ENCODE measurements at places on chromosomes 1 and 21.

GRCh38 chr1:63537940-63538339 lies 14.6 kb downstream of the EFCAB7 start:
- DNase-seq, result no peak

GRCh38 chr1:36352910-36353878 lies 29.7 kb upstream of the EVA1B start:
- no peak for DNase-seq

DNA sequence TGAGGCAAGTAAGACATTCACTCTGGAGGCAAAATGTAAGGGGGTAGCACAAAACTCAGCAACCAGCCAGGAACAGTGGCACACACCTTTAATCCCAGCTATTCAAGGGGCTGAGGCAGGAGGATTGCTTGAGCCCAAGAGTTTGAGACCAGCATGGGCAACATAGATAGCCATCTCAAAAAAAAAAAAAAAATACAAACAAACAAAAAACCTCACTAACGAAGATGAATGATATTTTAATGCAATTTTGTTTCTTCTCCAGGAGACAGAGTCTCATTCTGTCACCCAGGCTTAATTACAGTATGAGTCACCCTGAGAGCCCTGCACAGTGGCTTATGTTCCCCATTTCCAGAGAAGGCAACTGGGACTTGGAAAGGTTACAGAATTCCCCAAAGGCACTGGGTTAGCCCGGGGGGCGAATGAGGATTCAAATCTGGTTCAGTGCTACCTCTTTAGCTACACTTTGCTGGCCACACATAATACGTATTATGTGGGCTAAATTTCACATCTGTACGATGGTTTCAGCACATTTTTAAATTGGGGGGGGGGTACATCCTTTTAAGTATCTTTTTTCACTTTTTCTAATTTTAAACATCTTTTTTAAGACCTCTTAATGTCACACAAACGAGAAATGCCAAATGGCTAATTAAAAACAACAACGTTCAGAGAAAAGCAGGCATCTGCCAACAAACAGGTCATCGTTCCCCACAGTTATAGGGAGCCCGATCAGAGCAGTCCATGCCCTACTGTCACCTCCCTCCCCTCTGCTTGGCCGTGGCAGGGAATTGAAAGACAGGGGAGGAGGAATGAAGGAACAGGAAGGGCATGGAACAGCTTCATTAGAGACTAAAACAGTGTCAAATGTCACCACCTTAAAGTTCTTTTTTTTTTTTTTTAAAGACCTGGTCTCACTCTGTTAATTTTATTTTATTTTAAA lies 3.5 kb downstream of the CELA2A start:
- no peak for DNase-seq

- DNase-seq, result no peak
These were observed 20.4 kb downstream of the DEGS1 start for GRCh38 chr1:224203243-224204016.

DNA sequence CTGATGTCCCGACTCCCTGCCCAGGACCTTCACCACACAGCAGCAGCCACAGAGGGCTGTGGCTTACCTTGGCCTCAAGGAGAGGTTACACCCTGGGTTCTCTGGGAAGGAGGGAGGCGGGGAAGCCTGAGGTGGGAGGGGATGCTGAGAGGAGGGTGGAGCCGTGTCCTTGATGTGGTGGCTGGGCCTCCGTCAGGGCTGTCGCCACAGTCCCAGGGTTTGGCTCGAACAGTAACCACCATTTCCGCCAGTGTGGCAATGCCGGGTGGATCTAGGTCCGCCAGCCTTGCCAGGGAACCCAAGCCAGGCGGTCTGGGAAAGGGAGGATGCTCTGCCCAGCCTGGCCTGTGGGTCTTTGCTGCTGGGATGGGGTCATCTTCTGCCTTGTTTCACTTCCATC lies 18.4 kb upstream of the CDCA8 start:
- DNase-seq, result peak; percentile 33

- no peak for DNase-seq
These were observed 14.5 kb upstream of the CBR3 start for GRCh38 chr21:36120304-36120888.

GRCh38 chr1:25562101-25562927 lies 18.9 kb downstream of the LDLRAP1 start:
- peak; percentile 62 for DNase-seq

- DNase-seq, result no peak
These were observed 26.5 kb downstream of the L1TD1 start for GRCh38 chr1:62221171-62221570.

- DNase-seq, result no peak
These were observed 30.7 kb downstream of the VASH2 start for GRCh38 chr1:212981025-212981495.

DNA sequence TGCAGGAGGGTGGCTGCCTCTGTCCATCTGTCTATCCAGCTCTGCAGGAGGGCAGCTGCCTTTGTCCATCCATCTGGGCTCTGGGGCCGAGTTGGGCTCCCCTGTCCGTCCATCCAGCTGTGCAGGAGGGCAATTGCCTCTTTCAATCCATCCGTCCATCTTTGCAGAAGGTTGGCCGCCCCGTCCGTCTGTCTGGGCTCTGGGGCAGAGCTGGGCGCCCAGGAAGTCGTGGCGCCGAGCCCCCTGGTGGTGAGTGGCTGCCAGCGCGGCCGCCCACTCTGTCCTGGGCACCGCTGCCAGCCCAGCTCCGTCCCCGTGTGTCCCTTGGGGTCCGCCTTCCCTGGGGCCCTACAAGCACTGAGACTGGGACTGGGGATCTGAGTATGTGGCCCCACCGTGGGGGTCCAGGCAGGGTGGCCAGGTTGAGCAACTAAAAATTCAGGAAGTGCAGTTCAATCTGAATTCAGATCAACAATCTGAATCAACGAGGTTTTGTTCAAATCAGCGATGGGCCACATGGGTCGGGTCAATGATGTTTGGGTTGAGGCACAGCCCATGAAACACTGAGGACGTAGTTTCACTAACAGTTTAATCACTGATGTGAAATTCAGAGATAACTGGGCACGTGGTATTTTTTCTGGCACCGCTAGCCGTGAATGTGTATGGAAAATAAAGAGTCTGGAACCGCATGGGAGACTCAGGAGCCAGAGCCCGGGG lies 99.1 kb upstream of the ACTRT2 start:
- DNase-seq, result peak; percentile 13

DNA sequence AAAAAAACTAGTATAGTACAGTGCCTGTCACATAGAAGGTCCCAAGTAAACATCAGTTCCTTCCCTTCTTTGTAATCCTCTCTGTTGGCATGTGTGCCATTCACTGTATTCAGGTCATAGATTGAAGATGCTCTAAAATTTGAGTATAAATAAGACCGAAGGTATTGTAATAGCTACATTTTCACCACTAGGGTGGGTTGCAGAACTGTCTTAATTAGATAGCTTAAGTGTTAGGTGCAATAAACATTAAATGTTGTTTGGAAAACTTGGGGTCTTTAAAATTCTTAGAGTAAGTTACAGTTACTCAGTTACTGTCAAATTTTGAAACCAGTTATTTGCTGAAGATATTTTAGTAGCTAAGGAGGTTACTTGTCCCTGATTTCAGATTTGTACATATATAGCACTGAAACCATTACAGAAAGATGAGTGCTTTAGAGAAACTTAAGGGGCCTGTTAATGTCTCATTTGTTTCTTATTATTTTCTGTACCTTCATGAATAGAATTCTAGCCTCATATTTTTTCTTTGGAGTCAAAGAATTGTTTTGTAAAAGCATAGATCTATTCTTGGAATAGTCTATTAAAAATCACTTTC lies 24.3 kb downstream of the PER3 start:
- no peak for DNase-seq

DNA sequence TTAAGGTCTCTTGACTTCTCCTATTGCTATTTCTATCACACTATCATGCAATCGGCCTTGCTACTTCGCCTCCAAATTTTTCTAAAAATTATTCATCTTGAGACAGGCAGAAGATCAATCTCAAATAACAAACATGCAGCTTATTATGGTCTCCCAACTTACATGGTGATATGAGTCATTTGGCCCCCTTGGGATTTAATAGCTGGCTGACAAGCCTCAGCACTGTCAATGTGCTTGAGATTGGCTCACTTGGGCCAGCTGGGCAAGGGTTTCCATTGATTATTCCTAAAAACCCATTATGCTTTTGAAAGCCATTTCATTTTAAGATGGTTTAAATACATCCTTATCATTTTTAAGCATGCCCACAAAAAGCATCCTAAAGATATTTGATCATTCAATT lies 224.5 kb upstream of the NFIA start:
- DNase-seq, result no peak

All from activated CD4-positive, alpha-beta T cell treated with anti-CD3 and anti-CD28 coated beads for 1 hour (primary cell).